ENCODE measurements at places on chromosomes 3 and 15. TPM values are rescaled to one million over a fixed set of nuclear protein-coding genes. Genes with fewer than 3 reads are reported as not detected.

The LARP6 gene
- total RNA-seq, result 66.3 TPM

The RAD51 gene
- 30.3 TPM for total RNA-seq

The GUCA1C gene
- not detected for total RNA-seq

The ULK4 gene
- 14.3 TPM for total RNA-seq

The MST1R gene
- total RNA-seq, result 27.5 TPM

The ISLR2 gene
- 0.36 TPM for total RNA-seq

The EPM2AIP1 gene
- 7.3 TPM for total RNA-seq

The USP50 gene
- total RNA-seq, result not detected
